ENCODE measurements at places on chromosomes 3 and 15.

GRCh38 chr15:88255484-88256278, 858 bp downstream of the NTRK3 start:
- DNase-seq: no peak

DNA sequence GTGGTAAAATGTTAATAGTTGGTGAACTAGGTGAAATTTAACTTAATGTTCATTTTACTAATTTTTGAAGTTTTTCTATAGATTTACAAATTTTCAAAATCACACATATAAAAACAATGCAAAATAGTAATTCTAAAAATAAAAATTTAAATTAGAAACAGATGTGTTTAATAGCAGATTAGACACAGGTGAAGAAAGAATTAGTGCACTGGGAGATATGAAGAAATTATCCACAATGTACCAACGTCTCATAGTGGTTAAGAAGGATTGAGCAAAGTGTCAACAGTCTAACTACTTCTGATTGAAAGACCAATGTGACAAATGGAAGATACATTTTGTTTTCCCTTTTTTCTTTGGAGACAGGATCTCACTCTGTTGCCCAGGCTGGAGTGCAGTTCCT, 26.5 kb downstream of the SPG11 start:
- DNase-seq: no peak

- no peak for DNase-seq
Measured at GRCh38 chr3:193095366-193095765, 145.7 kb upstream of the PLAAT1 start.

DNA sequence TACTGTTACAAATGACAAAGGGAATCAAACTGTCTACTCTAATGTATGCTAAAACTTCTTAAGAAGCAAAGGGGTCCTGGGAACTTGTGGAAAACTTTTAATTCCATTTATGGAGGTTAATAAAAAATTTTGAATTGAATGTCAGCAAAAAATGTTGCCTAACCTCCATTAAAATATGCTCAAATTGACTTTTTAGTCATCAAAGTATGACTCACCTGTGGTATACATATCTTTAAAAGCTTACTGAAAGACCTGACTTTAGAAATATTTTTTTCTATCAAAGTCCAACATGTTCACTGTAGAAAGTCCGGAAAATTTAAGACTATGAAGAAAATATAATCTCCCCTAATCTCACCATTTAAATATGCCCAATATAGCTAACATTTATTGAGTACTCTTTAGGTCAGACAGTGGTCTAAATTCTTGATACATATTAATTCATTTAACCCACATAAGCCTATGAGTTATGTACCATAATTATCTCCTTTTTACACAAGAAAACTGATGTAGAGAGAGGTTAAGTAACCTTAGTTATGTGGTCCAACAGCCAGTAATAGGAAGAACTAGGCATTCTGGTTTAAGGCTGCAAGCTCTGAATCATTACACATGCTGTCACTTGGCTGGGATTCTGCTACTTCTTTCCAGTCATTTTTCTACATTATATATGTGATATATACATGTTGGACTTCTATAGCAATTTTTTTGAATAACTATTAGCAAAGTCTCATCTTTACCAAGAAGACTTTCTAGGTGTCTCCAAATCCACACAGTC, 83.6 kb downstream of the PDZRN3 start:
- DNase-seq: no peak

DNA sequence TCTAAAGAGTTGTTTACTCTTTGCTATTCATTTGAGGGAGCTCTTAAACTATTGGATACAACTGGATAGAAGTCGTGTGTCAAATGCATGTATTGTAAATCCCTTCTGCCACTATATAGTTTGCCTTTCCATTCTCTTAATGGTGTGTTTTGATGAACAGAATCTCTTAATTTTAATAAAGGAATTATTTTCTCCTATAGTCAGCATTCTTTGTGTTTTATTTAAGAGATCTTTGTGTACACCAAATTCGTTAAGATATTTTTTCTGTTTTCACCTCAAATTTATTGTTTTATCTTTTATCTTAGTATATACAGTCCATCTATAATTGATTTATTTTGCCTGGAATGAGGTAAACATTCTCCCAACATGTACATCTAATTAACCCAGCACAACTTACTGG, 551.5 kb upstream of the AGTR1 start:
- DNase-seq: no peak

GRCh38 chr15:31857194-31857593, 173.1 kb upstream of the CHRNA7 start:
- DNase-seq: no peak

DNA sequence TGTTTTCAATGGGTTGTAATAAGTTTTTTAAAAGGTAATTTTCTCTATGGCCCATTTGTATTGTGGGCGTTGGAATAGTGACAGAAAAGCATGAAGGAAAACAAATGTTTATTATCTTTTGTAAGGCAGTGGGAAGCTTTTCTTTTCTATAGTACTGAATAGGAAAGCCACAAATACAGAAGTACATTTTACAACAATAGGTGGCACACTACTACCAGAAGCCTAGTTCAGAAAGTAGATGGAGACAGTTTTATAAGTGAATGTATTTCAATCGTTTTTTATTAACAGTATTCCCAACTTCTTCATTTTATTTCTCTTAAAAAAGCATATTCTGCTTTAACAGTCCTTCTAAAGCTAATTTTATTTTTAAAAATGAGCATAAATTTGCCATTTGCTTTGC, 296.7 kb downstream of the PTPRG start:
- DNase-seq: peak; percentile 3

DNA sequence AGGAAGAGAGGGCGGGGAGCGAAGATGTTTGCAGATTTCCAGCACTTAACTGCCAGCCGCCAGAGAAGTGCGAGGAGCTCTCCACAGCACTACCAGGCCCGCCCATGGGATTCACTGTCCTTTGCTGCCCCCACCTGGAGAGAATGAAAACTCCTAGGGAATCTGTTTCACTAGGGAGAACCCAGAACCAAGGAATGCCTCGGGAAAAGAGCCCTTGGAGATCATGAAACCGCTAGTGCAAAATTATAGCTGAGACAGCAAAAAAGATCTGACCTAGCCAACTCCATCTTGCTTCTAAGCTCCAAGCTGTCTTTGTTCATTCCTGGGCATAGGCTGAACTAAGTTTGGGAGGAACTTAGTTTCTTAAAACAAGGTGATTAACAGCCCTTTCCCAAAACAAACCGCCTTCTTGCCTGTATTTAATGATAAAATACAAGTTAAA, 82.6 kb upstream of the GCNT3 start:
- peak; percentile 84 for DNase-seq

GRCh38 chr3:153257673-153258351, 95.8 kb downstream of the RAP2B start:
- no peak for DNase-seq

GRCh38 chr3:128517648-128518047, 24.6 kb upstream of the GATA2 start:
- no peak for DNase-seq

DNA sequence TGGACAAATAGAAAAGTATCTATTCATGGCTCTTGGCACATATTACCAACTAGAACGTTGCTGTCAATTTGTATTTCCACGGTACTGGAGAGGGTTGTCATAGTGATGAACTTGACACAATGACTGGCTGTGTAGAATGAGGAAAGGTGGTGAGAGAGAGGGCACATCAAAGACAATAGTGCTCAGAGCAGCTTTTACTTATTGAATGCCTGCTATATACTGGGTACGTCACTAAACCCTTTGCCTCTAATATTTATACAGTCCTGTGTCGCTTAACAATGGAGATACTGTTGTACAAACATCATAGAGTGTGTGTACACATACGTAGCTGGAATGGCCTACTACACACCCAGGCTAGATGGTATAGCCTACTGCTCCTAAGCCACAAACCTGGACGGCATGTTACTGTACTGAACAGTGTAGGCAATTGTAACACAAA, 8.3 kb downstream of the TMPRSS7 start:
- DNase-seq: no peak

GRCh38 chr3:48935530-48935929, 16.9 kb downstream of the ARIH2 start:
- peak; percentile 77 for DNase-seq

DNA sequence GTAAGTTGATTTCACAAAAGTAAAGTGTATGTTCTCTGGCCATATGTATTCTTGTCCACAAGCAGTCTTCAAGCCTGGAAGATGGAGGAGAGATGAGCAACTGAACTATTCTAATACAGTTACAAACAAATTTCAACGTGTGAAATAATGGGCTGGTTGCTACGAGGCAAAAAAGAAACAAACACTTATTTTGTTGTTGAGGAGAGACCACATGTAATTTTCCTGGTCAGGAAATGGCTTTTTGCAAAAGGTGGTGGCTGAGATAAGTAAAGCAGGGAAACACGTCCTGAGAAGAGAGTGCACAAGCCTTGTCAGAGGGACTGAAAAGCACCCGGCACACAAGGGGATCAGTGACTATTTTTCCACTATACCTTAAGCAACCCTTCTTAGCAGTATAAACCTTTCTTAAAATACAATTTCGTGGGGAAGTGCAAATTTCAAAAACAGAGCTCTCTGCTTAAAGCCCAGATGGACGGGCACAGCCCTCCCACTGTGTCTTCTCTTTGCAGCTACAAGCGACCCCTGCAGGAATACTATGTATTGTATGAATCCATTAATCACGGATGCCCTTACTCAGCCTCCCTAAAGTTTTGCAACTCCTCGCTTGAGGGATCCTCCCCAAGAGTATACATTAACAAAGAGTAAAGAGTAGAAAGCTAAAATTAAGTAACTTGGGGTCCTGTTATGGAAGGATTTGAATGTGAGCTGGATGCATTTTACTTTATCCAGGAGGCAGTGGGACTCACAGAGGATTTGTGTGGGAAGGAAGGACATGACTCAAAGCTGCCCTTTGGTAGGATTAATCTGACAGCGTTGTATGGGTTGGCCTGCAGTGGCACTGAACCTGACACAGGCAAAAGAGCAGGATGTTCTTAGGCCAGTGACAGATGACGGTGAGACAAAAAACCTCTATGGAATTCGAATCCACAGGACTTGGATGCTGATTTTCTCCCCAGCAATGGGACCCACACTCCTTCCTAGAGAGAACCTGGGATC, 253.7 kb downstream of the IL5RA start:
- DNase-seq: no peak

DNA sequence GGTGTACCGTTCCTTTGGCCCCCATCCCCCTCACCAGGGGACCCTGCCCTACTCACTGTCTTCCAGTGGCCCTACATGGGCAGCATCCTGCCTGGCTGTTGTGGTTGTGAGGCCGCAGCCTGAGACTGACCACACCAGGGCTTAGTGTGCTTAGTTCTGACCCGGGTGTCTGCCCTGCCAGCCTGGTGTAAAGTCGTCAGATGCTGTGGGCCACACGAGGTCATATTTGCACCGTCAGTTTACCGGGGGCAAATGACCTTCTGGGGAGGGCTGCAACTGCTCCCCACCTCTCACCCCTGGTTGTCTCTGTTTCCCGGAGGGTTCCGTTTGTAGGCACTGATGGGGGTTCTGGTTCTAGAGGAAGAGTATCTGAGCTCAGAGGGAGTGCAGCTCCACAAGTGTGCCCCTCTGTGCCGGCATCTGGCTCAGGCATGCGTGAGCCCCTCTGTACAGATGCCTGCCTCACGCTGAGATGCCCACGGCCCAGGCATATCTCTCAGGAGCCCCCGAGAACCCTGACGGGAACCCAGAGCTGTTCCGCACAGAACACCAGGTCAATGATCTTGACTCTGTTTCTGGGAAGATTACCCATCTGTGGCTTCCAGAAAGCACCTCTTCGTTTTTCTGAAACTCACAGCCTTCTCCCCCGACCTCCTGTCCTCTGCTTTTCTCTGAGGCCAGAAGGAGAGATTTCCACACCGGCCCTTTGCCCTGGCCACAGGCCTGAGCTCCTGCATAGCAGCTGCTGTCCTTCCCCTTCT, 19.2 kb downstream of the KLF13 start:
- no peak for DNase-seq

DNA sequence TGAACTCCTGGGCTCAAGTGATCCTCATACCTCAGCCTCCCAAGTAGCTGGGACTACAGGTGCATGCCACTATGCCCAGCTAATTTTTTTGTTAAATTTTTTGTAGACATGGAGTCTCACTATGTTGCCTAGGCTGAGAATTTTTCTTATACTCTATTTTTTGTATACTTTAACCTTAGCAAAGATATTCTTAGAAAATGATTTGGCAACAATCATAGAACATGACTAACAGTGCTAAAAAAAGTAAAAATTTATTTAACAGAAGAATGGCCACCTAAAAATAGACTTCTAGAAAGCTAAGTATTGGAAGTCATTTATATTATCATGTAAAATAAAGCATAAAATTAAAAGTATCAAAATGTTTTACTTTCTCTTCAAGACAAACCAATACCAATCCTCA, 322.3 kb downstream of the PLCL2 start:
- no peak for DNase-seq

- peak; percentile 29 for DNase-seq
Measured at GRCh38 chr3:113532698-113533533, 561 bp downstream of the SIDT1 start.

GRCh38 chr3:13655061-13655913, 106.4 kb downstream of the FBLN2 start:
- DNase-seq: peak; percentile 56

DNA sequence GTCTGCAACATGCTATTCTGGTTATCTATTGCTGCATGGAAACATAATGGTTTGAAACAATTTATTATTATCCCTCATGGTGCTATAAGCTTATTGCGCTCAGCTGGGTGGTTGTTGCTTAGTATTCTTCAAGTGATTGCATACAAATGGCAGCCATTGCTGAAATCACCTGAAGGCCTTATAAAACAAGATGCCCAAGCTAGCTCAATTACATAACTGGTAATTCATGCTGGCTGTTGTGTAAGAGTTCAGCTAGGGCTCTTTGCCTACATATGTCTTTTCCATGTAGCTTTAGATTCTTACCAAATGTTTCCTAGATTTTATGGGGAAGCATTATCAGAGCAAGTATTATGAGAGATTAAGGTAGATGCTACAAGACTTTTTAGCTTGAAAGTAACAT, 644.0 kb upstream of the CBLB start:
- no peak for DNase-seq

DNA sequence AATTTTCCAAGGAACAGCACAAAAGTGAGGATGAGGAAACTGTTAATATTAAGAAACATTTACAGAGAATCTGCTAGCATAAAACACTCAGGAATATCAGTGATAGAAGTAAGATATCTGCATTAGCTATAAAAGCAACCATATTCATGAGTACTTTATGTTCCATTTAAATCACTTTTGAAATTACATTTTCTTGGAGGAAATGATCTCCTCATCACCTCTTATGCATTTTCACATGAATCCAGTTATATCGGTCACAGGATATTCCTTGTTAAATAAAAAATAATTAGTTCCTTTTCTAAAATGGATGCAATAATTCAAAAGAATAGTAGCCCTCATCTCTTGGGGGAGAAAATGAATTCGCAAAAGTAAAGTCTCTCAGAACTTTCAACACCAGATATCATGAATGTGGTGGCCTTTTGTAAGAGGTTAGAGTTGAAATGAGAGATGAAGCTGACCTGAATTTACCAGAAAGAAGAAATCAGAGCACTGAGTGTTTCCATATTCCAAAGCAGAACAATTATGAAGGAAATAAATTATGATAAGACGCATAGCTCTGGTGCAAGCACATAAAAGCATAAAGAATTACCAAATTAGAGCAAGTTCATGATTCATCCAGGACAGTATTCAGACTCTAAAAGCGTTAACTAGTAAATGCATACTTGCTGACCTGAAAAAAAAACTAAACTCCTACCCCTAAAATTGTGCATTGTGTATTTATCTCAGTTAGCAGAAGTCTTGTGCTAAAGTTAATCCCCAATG, 321.9 kb upstream of the CCDC54 start:
- DNase-seq: no peak

- peak; percentile 85 for DNase-seq
Measured at GRCh38 chr3:196631682-196632045, 7.8 kb upstream of the NRROS start.

All from hematopoietic multipotent progenitor cell treated with erythropoietin and hydrocortisone succinate and interleukin-3 and kit ligand, for 6 days (in vitro differentiated cells).